D341Med (cell line): ENCODE measurements at places on chromosomes 4 and X.

DNA sequence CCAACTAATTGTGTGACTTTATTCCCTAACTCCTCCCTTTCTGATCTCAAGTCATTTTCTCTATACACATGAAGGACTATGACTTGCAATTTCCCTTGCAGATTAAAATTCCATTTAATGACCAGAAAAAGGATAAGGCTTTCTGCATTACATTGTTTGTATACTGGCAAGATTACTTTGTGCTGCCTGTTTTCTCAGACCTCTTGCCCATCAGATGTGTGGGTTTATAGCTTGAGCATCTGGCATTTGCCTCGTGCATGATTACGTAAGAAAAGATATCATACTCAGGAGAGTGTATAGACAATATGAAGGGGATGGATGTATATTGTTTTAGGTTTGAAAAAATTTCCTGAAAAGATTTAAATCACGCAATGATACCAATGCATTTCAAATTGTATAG, 593.8 kb upstream of the SLIT2 start:
- no peak for DNase-seq

DNA sequence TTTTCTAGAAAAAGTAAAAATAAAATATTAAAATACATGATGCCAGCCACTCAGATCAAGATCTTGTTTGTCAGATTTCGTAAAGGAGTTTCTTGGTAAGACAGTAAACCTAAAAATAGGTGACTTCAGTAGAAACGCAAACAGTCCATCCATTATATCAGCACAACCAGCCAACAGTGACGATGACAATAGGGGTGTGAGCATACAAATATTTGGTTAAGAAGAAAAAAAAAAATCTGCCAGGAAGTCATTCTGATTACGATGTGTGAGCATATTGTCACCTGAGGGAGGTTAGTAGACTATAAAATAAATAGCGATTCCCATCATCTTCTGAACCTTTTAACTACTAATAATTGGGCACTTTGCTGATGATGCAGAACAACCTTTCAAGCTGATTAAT, 37.6 kb downstream of the SLC7A11 start:
- DNase-seq, result no peak

DNA sequence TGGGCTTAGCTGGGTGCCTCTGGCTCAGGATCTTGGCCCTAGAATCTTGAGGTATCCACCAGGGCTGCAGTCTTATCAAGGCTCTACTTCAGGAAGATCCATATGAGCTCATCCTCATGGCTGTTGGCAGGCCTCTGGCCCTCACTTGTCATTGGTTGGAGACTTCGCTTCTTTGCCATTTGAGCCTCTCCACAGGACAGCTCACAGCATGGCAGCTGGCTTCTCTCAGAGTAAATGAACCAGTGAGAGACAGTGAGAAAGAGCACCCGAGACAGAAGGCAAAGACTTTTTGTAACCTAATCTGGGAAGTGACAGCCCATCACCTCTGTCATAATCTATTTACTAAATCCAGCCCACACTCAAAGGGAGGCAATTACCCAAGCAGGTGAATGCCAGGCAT, 236.8 kb downstream of the GPAT3 start:
- DNase-seq, result no peak

GRCh38 chrX:72078411-72078810, 53.3 kb downstream of the RTL5 start:
- no peak for DNase-seq

DNA sequence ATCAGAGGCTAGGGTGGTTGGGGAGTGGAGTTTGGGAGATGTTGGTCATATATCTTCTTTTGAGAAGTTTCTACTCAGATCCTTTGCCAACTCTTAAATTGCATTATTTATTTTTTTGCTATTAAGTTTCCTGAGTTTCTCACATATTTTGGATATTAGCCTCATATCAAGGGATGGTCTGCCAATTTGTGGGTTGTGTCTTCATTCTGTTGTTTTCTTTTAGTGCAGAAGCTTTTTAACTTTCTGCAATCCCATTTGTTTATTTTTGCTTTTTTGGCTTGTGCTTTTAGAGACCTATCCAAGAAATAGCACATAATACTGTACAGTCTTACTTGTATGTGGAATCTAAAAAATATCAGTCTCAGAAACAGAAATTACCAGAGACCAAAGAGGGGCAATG, 509.2 kb upstream of the HS3ST1 start:
- no peak for DNase-seq

GRCh38 chrX:97026406-97026805, 142.7 kb downstream of the RPA4 start:
- DNase-seq, result no peak

- DNase-seq, result no peak
Observed at GRCh38 chrX:9286234-9286633, 178.6 kb upstream of the TBL1X start.

DNA sequence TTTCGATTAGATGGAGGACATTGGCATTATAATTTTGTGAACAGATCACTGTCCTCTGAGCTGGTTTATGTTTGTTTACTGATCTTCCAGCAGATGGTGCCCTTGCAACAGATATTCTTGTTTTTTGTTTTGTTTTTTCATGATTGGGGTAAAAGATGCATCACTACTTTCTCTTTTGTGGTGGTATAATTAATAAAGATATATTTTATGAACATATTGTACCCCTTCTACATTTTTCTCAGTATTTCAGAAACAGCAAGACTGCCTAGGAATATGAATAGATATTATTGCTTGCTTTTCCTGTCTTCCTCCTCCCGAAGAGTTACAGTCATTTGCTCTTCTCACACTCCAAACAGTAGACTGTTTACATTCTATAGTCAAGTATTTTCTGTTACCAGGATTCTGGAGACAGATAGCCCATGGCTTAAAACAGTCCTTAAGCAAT, 905.2 kb downstream of the TRAM1L1 start:
- peak; percentile 33 for DNase-seq

DNA sequence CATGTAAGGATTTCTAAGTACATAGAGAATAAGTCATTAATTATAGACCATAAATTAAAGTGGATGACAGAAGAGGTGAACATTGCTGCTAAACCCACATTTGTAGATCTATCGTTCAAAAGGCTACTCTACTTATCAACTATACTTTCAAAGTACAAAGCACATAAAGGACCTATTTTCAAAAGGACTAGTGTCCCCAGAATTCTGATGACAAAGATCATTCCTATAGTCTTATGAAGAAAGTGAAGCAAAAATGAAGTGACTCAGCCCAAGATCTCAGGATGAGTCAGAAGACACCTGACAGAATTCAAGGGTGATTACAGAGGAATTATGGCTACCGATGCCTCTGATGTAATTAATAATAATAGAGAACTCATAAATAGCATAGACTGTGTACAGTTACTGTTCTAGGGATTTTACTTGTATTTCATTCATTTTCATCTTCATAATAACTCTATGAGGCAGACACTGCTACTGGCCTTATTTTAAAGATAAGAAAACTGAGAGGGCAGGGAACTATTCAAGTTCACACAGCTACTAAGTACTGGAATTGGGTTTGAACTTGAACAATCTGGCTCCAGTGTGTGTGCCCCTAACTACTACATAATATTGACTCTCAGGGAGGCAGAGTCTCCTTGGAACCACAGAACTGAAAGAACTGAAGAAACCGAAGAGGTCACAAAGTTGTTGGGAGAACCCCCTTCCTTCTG, 17.1 kb downstream of the USP46 start:
- DNase-seq, result no peak

DNA sequence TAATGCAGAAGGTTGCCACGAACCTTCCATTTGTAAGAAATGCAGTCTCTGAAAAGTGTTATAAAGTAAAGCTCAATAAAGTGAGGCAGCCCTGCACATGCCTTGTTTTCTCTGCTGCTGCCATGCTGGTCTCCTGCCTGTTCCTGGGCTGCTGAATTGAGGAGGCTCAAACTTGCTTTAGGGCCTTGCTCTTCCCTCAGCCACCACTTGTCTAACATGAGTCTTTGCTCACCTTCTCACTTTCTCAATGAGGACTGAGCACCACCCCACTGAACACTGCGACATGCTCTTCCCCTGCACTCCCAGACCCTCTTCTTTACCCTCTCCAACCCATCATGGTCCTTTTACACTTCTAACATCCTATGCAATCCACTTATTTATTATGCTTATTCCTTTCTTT, 25.2 kb upstream of the MFAP3L start:
- DNase-seq, result no peak

- DNase-seq, result no peak
Observed at GRCh38 chr4:178037459-178038214, 595.4 kb upstream of the AGA start.
